Keratinocyte (primary cell): ENCODE measurements at places on chromosomes 13 and 19. TPM values are rescaled to one million over a fixed set of nuclear protein-coding genes. Genes with fewer than 3 reads are reported as not detected.

The TMEM255B gene
- polyA plus RNA-seq, result 5.3 to 9.4 TPM (median 7.6 TPM) in 3 replicates

The F10 gene
- not detected in 3 replicates for polyA plus RNA-seq

The NAT14 gene
- 11.0 to 12.5 TPM (median 11.9 TPM) in 3 replicates for polyA plus RNA-seq

The DIRAS1 gene
- polyA plus RNA-seq, result 0.10 to 2.2 TPM (median 0.34 TPM) in 3 replicates

The OR7C1 gene
- 0.03 to 0.09 TPM (median 0.06 TPM) in 3 replicates for polyA plus RNA-seq

DNA sequence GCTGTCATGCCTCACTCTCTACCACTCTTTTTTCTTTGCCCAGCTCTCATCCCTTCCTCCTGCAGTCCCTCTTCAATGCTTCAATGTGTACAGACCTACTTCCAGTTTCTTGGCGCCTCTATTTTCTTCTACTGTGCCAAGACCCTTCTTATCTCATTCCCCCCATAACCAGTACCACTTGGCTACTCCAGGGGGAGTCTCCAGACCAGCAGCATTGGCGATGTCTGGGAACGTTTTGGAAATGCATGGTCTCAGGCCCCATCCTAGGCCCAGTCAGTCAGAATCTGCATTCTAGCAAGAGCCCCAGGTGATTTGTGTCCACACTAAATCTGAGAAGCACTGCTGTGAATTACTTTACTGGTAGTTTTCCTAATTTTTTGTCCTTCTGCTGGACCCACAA is 198.2 kb downstream of the SLC7A1 start:
- H3K27ac ChIP-seq, result no peak overlapping the region
- H3K27me3 ChIP-seq, result peaks cover 3% of the 10 kb centered on the region
- DNase-seq, result no peak
- no peaks in the 10 kb centered on the region for H3K4me1 ChIP-seq

DNA sequence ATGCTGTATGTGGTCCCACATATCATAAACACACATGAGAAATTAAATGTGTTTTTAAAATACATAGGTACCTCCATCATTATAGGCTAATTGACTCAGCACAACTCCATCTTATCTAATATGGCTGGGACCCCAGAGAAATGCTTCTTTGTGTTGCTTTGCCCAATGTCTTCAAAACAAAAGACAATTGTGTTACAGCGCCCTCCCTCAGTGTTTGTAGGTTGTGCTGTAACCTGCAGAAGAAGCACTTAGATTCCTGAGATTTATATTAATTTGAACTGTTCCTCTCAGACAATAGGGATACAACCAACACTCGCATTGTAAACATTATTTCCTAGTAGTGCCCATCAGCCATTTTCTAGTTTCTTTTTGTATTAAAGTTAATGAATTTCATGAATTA is 303.4 kb downstream of the MZT1 start:
- H3K36me3 ChIP-seq, result no peaks in the 10 kb centered on the region
- H3K27ac ChIP-seq, result no peak overlapping the region
- no peak overlapping the region for H3K4me3 ChIP-seq
- H3K27me3 ChIP-seq, result no peaks in the 10 kb centered on the region
- no peaks in the 10 kb centered on the region for H3K4me1 ChIP-seq

GRCh38 chr19:43372462-43372861 is 19.0 kb downstream of the CD177 start:
- H3K27me3 ChIP-seq, result peaks cover 7% of the 10 kb centered on the region
- no peak overlapping the region for H3K27ac ChIP-seq
- no peak overlapping the region for H3K4me3 ChIP-seq
- no peaks in the 10 kb centered on the region for H3K4me1 ChIP-seq
- DNase-seq, result no peak
- no peaks in the 10 kb centered on the region for H3K36me3 ChIP-seq

- no peaks in the 10 kb centered on the region for H3K36me3 ChIP-seq
- no peaks in the 10 kb centered on the region for H3K27me3 ChIP-seq
- H3K4me3 ChIP-seq, result no peak overlapping the region
- DNase-seq, result no peak
- H3K4me1 ChIP-seq, result peaks cover 13% of the 10 kb centered on the region
- H3K27ac ChIP-seq, result no peak overlapping the region
Measured at GRCh38 chr13:105928048-105928447, 607.4 kb downstream of the EFNB2 start.

DNA sequence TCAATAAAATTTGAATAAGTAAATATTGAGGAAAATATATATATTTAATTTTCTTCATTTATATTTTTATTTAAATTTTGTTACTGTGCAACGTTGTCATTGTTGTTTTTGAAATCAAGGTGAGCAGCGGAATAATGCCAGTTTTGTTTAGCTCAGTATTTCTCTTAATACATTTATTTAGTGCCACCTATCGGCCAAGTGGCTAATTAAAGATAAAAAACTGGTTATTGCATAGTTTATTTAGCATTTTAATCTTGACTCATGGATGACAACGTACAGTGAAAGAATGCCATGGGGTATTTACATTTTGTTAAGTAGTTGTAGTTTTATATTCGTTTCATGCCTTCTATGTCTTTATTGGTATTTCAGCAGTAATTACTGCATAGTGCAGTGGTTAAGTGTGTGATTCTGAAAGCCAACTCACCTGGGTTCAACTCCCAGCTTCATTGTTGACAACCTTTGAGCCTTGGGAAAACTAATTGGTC is 265.9 kb downstream of the MYO16 start:
- H3K4me3 ChIP-seq, result no peak overlapping the region
- no peak overlapping the region for H3K27ac ChIP-seq
- H3K36me3 ChIP-seq, result no peaks in the 10 kb centered on the region
- peaks cover 3% of the 10 kb centered on the region for H3K4me1 ChIP-seq
- H3K27me3 ChIP-seq, result no peaks in the 10 kb centered on the region

- H3K4me1 ChIP-seq, result peaks cover 84% of the 10 kb centered on the region
- H3K27me3 ChIP-seq, result peaks cover 13% of the 10 kb centered on the region
- DNase-seq, result no peak
- no peak overlapping the region for H3K27ac ChIP-seq
- no peaks in the 10 kb centered on the region for H3K36me3 ChIP-seq
Measured at GRCh38 chr19:33296488-33296971, 5.8 kb downstream of the CEBPA start.

GRCh38 chr19:30666301-30666803 is 294.2 kb downstream of the ZNF536 start:
- no peak overlapping the region for H3K4me3 ChIP-seq
- H3K4me1 ChIP-seq, result no peaks in the 10 kb centered on the region
- DNase-seq, result no peak
- H3K36me3 ChIP-seq, result no peaks in the 10 kb centered on the region
- peaks cover 8% of the 10 kb centered on the region for H3K27me3 ChIP-seq
